Activated effector memory CD4-positive, alpha-beta T cell treated with Interleukin-2 at 50 U/mL for 16 hours (primary cell): ENCODE measurements at places on chromosomes 6 and 20.

- DNase-seq = no peak
Measured at GRCh38 chr20:7038029-7038428, 270.5 kb downstream of the BMP2 start.

- DNase-seq = no peak
Measured at GRCh38 chr6:104789770-104790190, 69.9 kb downstream of the HACE1 start.

DNA sequence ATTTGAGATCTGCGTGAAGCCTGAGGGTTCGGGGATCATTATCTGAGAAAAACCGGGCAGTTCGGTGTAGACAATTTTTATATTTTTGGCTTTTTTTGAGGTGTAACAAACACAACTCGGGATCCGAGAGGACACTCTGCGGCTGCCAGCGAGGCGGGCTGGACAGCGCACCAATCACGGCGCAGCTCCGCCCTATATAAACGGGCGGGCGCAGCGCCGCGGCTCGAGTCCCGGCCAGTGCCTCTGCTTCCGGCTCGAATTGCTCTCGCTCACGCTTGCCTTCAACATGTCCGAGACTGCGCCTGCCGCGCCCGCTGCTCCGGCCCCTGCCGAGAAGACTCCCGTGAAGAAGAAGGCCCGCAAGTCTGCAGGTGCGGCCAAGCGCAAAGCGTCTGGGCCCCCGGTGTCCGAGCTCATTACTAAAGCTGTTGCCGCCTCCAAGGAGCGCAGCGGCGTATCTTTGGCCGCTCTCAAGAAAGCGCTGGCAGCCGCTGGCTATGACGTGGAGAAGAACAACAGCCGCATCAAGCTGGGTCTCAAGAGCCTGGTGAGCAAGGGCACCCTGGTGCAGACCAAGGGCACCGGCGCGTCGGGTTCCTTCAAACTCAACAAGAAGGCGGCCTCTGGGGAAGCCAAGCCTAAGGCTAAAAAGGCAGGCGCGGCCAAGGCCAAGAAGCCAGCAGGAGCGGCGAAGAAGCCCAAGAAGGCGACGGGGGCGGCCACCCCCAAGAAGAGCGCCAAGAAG, 69.0 kb downstream of the HFE start:
- DNase-seq = peak; percentile 85

DNA sequence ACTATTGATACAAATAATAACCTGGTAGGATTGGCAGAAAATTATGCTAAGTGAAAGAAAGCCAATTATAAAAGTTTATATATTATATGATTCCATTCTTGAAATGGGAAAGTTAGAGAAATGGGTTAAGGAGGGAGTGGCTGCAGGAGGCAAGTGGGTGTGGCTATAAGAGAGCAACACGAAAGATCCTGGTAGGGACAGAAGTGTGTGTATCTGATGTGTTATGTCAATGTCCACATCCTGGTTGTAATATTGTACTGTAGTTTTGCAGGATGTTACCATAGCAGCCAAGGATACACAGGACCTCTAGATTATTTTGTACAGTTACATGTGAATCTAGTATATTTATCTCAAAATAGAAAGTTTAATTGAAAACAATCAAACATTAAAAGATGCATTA, 46.8 kb downstream of the SNX5 start:
- no peak for DNase-seq

DNA sequence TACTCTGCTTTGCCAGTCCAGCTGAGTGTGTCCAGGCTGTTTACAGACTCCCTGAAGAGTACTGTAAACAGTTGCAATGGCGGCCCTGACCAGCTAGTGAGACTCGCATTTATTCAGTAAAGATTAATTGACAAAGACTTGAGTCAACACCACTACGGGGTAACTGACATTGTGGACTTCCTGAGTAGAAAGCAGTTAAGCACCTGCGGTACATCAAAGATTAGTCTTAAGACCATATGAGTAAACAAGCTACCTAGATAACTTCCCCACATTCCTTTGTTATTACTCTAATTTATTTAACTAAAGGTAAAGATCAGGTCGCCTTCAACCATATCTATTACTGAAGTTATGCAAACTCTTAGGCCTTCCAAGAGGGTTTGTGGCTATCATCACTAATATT, 12.6 kb downstream of the VPS52 start:
- no peak for DNase-seq

GRCh38 chr6:33995309-33996119, 150.4 kb downstream of the GRM4 start:
- no peak for DNase-seq

GRCh38 chr6:105832313-105832761, 253.8 kb upstream of the PRDM1 start:
- no peak for DNase-seq

- DNase-seq = no peak
Measured at GRCh38 chr6:123997223-123997622, 193.6 kb downstream of the NKAIN2 start.

- DNase-seq = no peak
Measured at GRCh38 chr6:160110586-160111123, 11.0 kb upstream of the SLC22A1 start.

GRCh38 chr6:51028276-51028675, 209.6 kb downstream of the TFAP2B start:
- DNase-seq = no peak

GRCh38 chr6:170522565-170523183, 30.4 kb downstream of the PSMB1 start:
- DNase-seq = no peak

GRCh38 chr20:3716195-3716834, 3.9 kb upstream of the SIGLEC1 start:
- DNase-seq = no peak

- DNase-seq = no peak
Measured at GRCh38 chr6:75308250-75308988, 23.8 kb upstream of the TMEM30A start.

GRCh38 chr6:11552442-11552841, 14.9 kb downstream of the TMEM170B start:
- no peak for DNase-seq

DNA sequence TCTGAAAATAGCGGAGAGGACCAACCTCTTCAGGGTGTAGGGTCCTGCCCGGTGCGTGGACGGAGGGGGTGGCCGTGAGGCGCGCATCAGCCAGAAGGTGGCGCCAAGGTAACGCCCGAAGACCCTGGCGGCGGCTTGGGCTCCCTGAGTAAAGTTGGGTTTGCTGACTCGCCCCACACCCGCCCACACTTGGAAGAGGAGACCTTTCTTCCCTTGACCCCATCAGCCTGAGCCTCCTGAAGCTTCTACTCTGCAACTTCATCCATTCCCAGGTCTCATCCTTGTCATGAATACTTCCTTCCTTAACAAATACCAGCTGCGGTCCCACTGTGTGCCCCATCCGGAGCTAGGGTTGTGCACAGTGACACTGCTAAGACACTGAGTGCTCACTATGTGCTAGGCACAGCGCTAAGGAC, 14.6 kb downstream of the CD40 start:
- DNase-seq = peak; percentile 25

- no peak for DNase-seq
Measured at GRCh38 chr6:160139420-160139851, 17.8 kb downstream of the SLC22A1 start.

GRCh38 chr6:137949686-137950390, 82.8 kb downstream of the TNFAIP3 start:
- no peak for DNase-seq

GRCh38 chr6:165486183-165487137, 176.6 kb downstream of the PDE10A start:
- DNase-seq = no peak

DNA sequence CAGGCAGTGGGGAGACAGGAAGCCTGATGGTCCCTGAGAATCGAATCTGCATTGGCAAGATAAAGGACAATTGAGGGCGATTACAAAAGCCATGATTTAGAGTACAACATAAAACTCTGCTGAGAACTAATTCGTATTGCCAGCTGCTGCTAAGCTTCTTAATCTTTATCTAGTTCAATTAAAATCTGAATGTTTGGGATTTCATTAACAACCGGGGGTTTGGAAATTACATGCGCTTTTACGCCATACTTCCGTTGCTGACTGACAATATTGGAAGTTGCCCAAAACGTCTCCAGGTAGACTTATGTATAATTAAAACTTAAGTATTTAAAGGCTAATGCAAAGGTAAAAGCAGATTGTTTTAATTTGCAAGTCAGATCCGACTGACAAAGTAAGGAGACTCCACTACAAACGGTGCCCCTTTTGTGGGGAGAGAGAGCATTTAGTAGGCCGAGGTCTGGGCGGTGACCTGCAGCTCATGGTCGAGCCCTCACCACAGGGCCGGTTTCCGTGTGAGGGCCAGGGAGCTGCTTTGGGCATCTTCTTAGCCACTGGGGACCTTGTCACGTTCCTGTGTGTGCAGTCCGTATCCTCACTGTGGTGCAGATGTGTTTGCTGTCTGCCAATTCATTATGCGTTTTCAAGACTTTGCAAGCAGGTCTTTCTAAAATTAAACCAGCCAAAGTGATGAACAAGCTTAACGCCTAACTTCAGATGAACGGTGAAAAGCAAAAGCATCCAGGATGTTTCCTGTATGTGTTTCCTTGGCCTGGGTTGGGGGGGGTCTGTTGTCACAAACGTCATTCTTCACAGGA, 49.9 kb downstream of the CDH4 start:
- no peak for DNase-seq
